ENCODE measurements at places on chromosomes 12 and 14. TPM values are rescaled to one million over a fixed set of nuclear protein-coding genes. Genes with fewer than 3 reads are reported as not detected.
A peak's percentile ranks its signal among the peaks of the same experiment; 100 is the strongest.

IFNG-AS1 gene
- total RNA-seq = 0.19 TPM

- no peak for DNase-seq
These were observed 7.2 kb upstream of the PLEKHG7 start for GRCh38 chr12:92695577-92695976.

- peak; percentile 87 for DNase-seq
These were observed 33.8 kb downstream of the FBRSL1 start for GRCh38 chr12:132523576-132524331.

DNA sequence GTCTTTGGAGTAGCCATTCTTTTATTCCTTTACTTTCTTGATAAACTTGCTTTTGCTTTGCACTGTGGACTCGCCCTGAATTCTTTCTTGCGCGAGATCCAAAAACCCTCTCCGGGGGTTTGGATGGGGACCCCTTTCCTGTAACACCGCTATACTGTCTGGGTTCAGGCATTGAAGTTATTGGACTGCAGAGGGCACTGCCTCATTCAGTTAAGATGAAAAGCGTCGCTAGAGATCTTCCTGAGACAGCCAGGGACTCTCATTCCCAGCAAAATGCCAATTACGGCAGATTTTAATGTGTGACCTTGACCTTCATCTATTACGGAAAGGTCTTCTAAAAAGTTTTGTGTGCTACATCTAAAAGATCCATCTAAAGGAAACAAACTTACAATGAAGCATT, 17.3 kb upstream of the RIMKLB start:
- no peak for DNase-seq

- no peak for DNase-seq
These were observed 109.2 kb downstream of the PRMT8 start for GRCh38 chr12:3600039-3600720.

Measured in cardiac septum (tissue), 1 donor.